Urinary bladder (tissue), 4 donors: ENCODE measurements at places on chromosomes 6 and 20. TPM values are rescaled to one million over a fixed set of nuclear protein-coding genes. Genes with fewer than 3 reads are reported as not detected.

GRCh38 chr20:2798095-2798805 is 2.2 kb downstream of the CPXM1 start:
- no peak for DNase-seq

Gene FAM209B
- polyA plus RNA-seq = 0.28 TPM

Gene LY6G6D
- 1.7 TPM for polyA plus RNA-seq

- DNase-seq = no peak
These were observed 44.8 kb upstream of the SLC17A4 start for GRCh38 chr6:25709761-25710160.

DNA sequence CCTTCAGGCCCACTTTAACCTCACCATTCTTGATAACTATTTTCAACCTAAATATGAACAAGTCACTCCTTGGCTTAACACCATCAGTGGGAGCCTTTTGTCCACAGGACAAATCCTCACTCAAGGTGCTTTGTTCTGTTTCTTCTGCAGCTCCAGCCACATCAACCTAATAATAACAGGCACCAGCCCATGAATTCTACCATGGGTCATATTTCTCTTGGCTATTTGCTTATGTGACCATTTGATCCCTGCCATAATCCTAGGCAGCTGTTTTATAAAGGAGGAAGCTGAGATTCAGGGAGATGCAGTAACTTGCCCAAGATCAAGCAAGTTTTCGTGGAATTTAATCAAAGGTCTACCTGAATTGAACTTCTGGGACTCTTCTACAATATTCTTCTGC is 561.3 kb downstream of the DHX35 start:
- DNase-seq = no peak

GRCh38 chr20:45779011-45779915 is 12.4 kb downstream of the WFDC3 start:
- peak; percentile 76 for DNase-seq

- no peak for DNase-seq
These were observed 104.9 kb upstream of the PRDM1 start for GRCh38 chr6:105981002-105981887.

- DNase-seq = no peak
These were observed 23.6 kb downstream of the OR2B2 start for GRCh38 chr6:27888566-27888965.

Gene SH3BGRL2
- polyA plus RNA-seq = 20.8 TPM

- no peak for DNase-seq
These were observed 92.5 kb downstream of the TCP11 start for GRCh38 chr6:35048631-35049083.

Gene HUS1B
- polyA plus RNA-seq = 0.34 TPM

DNA sequence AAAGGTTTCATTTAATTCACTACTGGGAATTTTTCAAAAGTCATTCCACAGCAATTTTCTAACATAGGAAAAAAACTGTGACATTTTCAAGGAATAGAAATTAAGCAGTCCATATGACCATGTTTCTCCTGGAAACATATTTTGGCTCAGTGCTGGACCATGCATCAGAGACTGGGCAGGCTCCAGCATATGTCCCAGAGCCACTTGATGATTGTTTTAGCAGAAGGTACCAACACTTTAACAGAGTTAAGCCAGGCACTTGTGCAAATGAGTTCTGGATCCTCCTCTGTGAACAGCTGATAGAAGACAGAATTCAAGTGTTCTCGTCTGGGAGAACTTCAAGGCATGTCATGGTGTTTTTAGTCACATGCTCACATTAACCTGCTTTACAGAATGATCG is 516.3 kb downstream of the COL12A1 start:
- DNase-seq = no peak

Gene DAAM2
- polyA plus RNA-seq = 25.9 TPM
